ENCODE measurements at places on chromosomes 7 and 10. TPM values are rescaled to one million over a fixed set of nuclear protein-coding genes. Genes with fewer than 3 reads are reported as not detected.
A peak's percentile ranks its signal among the peaks of the same experiment; 100 is the strongest.

DNA sequence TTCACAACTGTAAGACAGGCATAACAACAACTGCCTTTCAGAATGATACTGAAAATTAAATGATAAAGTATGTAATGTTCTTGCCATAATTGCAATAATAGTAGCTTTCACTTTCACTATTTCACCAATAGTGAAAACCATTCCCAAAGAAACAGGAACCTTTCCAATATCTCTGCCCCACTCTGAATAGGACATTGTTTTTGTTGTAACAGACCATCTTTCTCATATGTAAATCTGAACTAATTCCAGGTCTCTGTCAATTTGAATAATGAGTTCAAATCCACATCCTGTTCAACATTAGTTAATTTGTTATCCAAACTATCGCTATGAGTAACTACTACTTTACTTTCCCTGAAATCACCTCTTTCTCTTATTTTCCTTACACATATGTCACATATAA lies 148.0 kb downstream of the LRRN3 start:
- peaks cover 9% of the 10 kb centered on the region for H3K4me1 ChIP-seq
- no peak overlapping the region for H3K4me3 ChIP-seq
- no peak overlapping the region for H3K27ac ChIP-seq
- no peaks in the 10 kb centered on the region for H3K27me3 ChIP-seq

DNA sequence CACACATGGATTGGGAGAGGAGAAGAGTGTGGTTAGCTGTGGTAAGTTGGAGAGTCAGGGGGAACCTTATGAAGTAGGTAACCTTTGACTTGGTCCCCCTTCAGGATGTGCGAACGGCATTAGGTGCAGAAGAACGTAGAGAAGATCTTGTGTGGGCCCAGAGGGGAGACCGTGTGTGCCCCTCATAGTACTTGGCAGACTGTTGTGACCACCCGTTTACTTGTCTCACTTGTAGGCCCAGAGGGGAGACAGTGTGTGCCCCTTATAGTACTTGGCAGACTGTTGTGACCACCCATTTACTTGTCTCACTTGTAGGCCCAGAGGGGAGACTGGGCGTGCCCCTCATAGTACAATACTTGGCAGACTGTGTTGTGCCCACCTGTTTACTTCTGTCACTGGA lies 2.6 kb downstream of the GTPBP4 start:
- no peak for DNase-seq
- H3K4me1 ChIP-seq: peaks cover 20% of the 10 kb centered on the region
- peaks cover 25% of the 10 kb centered on the region for H3K36me3 ChIP-seq
- peak overlapping the region; percentile 66 for H3K4me3 ChIP-seq
- H3K27ac ChIP-seq: peak overlapping the region; percentile 70
- H3K27me3 ChIP-seq: no peaks in the 10 kb centered on the region

The DDC gene
- total RNA-seq: 29.9 TPM

GRCh38 chr7:97421307-97421930 lies 303.9 kb downstream of the SDHAF3 start:
- no peak for DNase-seq
- no peaks in the 10 kb centered on the region for H3K27me3 ChIP-seq
- no peaks in the 10 kb centered on the region for H3K36me3 ChIP-seq
- H3K4me1 ChIP-seq: no peaks in the 10 kb centered on the region
- no peak overlapping the region for H3K4me3 ChIP-seq
- H3K27ac ChIP-seq: no peak overlapping the region

The FGFBP3 gene
- 9.6 TPM for total RNA-seq

DNA sequence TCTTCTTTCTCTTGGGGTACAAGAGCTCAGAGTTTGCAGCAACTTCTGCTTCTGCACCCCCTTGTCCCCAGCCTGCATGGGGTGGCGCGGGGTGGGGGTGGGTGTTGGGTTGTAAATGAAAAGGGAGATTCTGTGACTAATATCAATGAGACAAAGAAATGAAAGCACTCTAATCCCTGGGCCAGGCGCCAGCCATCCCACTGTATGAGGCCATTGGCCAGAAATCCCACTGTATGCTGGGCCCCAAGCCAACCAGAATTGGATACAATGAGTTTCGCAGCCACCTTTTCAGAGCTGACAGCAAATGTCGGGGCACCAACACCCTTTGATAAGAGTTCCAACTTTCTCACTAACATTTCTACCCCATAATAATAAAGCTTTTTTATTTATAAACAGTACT lies 10.9 kb upstream of the PTN start:
- H3K27ac ChIP-seq: no peak overlapping the region
- H3K27me3 ChIP-seq: no peaks in the 10 kb centered on the region
- no peak for DNase-seq
- H3K4me3 ChIP-seq: no peak overlapping the region
- no peaks in the 10 kb centered on the region for H3K36me3 ChIP-seq

DNA sequence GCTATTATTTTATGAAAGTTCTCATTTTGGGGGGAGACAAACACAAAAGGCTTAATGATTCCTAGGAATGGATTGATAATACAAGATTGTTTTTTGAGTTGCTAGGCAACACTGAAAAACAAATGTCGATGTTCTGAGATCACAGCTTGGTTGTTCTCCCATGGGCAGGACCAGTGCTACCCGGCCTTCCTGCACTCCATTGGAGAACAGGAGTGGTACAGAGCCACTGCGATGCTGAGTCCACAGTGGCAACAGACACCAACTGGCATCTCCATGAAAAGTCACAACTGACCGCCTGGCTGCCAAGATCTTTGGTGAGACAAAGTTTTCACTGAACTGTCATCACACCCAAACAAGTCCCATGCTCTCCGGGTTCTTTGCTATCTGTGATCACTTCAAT lies 68.9 kb upstream of the NMT2 start:
- DNase-seq: no peak
- H3K36me3 ChIP-seq: peaks cover 7% of the 10 kb centered on the region
- H3K4me1 ChIP-seq: peaks cover 5% of the 10 kb centered on the region
- no peaks in the 10 kb centered on the region for H3K27me3 ChIP-seq
- H3K4me3 ChIP-seq: no peak overlapping the region

The NRAP gene
- 0.05 TPM for total RNA-seq

The LMOD2 gene
- total RNA-seq: 0.19 TPM

- no peak overlapping the region for H3K4me3 ChIP-seq
- no peak for DNase-seq
- H3K36me3 ChIP-seq: peaks cover 3% of the 10 kb centered on the region
- H3K27ac ChIP-seq: no peak overlapping the region
- H3K4me1 ChIP-seq: peaks cover 4% of the 10 kb centered on the region
- peaks cover 3% of the 10 kb centered on the region for H3K27me3 ChIP-seq
Measured at GRCh38 chr7:106870983-106871410, 5.9 kb downstream of the PIK3CG start.

DNA sequence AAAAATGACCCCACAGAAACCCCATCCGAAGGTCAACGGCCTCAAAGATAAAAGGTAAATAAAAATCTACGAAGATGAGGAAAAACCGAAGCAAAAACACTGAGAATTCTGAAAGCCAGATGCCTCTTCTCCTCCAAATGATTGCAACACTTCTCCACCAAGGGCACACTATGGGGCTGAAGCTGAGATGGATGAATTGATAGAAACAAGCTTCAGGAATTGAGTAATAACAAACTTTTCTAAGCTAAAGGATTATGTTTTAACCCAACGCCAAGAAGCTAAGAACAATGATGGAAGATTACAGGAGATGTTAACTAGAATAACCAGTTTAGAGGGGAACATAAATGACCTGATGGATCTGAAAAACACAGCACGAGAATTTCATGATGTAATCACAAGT lies 127.8 kb downstream of the MACC1 start:
- H3K4me1 ChIP-seq: no peaks in the 10 kb centered on the region
- H3K27ac ChIP-seq: no peak overlapping the region
- DNase-seq: no peak
- no peaks in the 10 kb centered on the region for H3K27me3 ChIP-seq
- no peaks in the 10 kb centered on the region for H3K36me3 ChIP-seq

The LEP gene
- not detected for total RNA-seq

Measured in type B pancreatic cell (in vitro differentiated cells).